NCI-H524 (cell line): ENCODE measurements at places on chromosomes 16 and 17.

DNA sequence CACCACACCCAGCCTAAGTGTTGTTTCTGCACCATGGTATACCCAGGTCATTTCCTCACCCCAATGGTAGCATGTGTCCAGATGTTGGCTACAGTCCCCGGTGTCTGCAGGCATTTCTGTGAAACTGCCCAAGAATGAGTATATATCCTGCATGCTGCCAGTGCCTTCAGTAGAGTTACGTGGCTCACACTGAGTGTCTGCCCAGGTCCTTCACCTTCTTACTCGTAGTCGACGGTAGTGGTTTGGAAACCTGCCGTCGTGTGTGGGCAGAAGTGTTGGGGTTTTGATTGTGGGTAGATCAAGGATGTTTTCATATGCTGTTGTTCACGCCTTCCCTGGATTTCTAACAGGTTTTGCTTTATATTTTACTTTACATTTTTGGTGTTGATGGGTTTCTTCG, 16.8 kb downstream of the TCF25 start:
- no peak for DNase-seq

- no peak for DNase-seq
Measured at GRCh38 chr17:68382582-68383085, 74.7 kb downstream of the WIPI1 start.

DNA sequence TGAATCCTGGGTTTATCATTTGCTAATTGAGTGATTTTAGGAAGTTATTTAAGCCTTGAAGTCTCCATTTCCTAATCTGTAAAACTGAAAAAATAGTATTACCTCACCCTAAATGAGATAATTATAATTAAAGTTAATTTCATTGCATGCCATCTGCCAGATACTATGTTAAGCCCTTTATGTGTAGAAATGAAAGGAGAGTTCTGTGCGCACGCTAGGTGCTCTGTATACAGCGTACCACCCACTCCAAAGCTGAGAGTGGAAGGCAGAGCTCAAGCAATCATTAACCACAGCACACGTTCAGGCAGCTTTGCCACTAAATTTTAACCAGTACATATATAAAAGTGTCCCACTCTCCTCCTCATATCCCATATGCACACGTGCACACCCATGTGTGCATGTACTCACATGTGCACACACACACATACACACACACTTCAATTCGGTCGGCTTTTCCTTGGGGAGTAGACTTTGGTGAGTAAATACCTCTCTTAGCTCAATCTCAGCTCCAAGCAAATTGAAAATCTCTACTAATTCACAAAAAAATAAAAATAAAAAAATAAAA, 204.8 kb downstream of the GRIN2A start:
- no peak for DNase-seq

GRCh38 chr17:17118399-17118798, 76.1 kb downstream of the MPRIP start:
- no peak for DNase-seq

- peak; percentile 93 for DNase-seq
Measured at GRCh38 chr17:42659079-42659931, at the start of gene TUBG2. TSS of gene TUBG2 (plus strand) at chr17:42659284. CDS start at chr17:42659504, 220 bp downstream.

- DNase-seq = no peak
Measured at GRCh38 chr17:1915889-1916288, 86.1 kb downstream of the RPA1 start.

- no peak for DNase-seq
Measured at GRCh38 chr17:36000732-36001109, 632 bp downstream of the CCL15 start.

- DNase-seq = no peak
Measured at GRCh38 chr16:1784977-1785845, 2.5 kb downstream of the NUBP2 start.

GRCh38 chr17:36742267-36743000, 141.1 kb downstream of the MRM1 start:
- DNase-seq = peak; percentile 15

- no peak for DNase-seq
Measured at GRCh38 chr16:31286421-31287032, 26.8 kb downstream of the ITGAM start.

GRCh38 chr16:7571366-7571765, 238.7 kb downstream of the RBFOX1 start:
- no peak for DNase-seq

DNA sequence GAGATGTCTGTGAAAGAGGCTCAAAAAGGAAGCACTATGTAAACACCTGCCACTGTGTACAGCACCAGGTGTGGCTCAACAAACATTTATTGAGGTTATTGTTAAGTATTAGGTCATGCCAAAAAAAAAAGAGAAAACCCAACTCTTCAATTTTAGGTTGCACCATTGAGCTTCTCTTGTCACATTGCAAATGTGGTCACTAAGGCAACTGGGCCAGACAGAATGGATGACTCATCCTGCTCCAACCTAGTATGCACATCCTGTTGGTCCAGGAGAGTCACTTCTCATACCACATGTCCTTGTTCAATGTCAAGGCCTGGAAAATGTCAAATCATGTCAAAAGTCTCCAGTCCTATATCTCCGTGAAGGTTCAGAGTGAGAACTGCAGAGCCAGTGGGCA, 25.0 kb downstream of the HOXB1 start:
- no peak for DNase-seq

GRCh38 chr16:88706965-88707826, 893 bp downstream of the CTU2 start:
- DNase-seq = peak; percentile 91

- DNase-seq = no peak
Measured at GRCh38 chr17:45108595-45109521, 23.5 kb downstream of the PLCD3 start.

- no peak for DNase-seq
Measured at GRCh38 chr17:48487221-48487620, 43.6 kb downstream of the HOXB1 start.

GRCh38 chr16:83843657-83844056, 35.9 kb downstream of the HSBP1 start:
- DNase-seq = no peak

DNA sequence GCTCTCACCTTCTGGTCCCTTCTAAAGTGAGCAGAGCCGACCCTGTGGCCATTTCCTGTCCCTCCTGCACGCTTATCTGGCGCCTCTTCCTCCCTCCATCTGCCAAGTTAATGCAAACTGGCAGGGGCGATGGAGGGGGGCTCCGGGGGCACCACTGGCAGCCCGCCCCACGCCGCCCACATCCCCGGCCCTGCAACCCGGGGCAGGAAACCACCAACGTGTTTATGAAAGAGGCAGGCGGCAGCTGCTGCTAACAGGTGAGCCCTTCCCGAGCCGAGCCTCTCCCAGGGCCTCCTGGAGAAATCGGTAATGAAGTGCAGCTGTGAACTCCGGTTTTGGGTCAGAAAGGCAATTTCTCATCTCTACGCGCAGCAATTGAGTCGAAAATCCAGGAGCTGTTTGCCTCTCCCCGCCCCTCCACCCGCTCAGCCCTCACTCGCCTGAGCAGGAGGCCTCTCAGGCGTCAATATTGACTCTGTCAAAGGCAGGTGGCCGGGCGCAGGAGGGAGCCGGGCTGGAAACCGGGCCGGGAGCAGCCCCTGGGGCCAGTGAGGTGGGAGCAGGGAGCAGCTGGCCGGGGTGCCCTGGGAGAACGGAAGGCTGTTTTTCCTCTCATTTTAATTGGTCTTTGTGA, 164.4 kb upstream of the GSE1 start:
- peak; percentile 94 for DNase-seq

GRCh38 chr16:87877942-87878507, 8.7 kb upstream of the SLC7A5 start:
- no peak for DNase-seq

DNA sequence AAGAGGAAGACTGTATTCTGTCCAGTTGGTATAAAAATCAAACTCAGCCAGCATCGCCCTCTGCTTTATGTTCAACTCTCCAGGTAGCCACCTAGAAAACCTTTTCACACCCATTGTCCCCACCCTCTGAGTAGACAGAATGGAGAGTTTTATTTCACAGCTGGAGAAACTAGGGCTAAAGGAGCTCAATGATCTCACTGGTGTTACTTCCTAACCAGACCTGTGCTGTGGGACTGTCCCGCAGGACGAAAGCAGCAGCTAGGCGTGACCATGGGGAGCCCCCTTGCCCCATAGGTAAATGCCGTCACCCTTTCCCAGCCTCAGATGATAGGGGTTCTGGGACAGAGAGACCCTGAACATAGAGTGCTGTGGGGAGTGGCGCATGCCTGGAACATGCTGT, 67.7 kb downstream of the CYLD start:
- no peak for DNase-seq

DNA sequence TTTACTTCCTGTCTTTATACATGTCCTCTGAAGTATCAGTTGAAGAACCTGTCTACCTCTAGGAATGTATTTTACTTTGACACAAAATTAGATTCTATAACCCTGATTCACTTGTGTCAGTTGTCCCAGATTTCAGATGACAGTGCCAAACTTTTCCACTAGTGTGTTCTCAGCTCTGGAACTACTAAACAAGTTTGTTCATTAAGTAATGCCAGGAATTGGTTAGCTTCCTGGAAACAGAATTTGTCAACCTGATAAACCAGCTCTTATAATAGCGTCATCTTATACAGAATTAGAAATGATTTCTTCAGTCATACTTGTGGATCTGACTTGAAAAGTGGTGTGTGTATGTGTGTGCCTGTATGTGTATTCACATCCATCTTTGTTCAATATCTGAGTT, 7.4 kb downstream of the MAP3K3 start:
- no peak for DNase-seq

GRCh38 chr16:50154420-50154950, 1.4 kb downstream of the TENT4B start:
- DNase-seq = peak; percentile 16

DNA sequence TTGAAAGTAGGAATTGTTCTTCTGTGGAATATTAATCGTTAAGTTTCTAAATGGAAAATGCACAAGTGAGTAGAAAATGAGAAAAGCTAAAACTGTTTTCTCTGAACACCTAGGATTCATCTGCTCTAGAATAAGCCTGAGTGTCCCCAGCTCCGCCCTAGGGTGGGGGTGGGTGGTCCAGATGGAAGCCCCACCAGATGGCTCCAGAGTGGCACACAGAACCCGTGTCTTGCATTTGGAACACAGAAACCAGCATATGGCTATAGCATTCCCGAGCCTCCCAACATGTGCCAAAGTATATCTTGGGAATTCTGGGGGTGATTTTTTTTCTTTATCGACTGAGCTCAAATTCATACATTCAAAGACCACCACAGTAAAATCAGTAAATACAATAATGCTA, 517.7 kb upstream of the PSMD7 start:
- DNase-seq = peak; percentile 79

GRCh38 chr16:75550211-75550662, 5.8 kb downstream of the TMEM231 start:
- DNase-seq = no peak

DNA sequence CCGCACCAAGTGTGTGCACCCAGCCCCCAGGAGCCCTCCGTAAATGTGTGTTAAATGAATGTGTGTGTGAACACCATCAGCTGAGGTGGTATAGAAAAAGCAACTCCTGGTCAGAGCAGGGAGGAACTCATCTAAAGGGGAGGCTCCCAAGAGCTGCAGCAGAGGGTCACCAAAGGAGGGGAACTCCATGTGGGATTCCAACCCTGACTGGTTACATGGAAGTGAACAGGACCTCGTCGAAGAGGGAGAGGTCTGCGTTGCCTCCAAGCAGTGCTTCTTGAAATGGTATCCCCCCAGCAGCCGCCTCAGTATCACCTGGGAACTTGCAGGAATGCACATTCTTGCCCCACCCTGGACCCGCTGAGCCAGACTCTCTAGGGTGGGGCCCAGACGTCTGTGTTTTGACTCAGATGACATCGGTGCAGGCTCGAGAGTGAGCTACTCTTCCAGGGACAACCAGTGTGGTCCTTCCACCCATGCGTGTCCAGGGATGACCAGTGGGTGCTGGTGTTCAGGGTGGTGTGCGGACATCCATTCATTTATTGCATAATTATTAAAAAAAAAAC, 30.8 kb downstream of the ADCY9 start:
- no peak for DNase-seq

DNA sequence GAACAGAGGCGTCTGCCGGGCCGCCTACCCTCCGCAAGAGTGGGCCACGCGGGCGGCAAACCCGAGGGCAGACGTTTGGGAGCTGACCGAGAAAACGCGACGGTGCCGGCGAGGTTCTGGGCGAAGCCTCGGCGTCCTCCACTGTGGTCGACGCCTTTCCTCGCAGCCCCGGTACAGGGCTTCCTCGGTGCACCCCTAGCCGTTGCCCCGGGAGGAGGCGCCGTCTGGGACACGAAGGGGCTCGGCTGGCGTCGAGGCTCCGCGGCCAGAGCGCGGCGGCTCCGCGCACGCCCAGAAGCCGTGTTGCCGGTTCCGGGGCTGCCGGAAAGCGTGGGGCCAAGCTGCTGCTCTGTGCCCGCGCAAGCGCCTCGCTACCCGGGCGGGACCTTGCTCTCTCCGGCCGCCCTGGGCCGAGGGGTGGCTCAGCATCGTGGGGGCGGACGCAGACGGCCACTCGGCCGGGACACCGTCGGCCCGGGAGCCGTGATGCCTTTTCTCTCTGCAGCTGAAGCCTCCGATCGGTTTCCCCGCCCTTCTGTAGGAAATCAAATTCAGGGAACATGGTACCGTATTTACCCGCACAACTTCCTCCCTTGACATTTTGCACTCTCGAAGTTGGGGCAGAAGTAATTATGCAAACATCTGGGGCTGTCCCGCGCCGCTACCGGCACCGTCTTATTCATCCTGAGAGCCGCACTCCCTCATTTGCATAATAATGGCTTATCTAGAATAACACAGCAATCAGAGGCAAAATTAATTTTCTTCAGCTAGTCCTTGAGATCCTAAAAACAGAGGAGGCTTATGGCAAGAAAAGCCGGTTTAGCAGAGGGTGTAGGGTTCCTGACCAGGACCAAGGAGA, 7.3 kb upstream of the CBX8 start:
- peak; percentile 74 for DNase-seq

DNA sequence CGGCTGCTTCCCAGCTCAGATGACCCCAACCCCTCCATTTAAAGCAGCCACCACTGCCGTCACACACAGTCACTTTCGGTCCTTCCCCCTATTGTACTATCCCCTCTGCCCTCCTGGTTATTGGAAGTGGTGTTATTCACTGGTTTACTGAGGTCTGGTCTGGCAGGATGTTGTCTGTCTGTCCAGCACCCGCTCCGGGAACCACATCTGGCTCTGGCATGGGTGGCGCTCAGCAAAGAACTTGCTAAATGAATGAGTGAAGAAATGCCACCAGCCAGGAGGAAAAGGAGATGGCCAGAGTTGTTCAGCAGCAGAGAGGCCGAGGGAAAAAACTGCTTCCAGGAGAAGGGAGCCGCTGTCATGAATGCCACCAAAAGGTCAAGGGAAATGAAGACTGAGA, 161.6 kb downstream of the GSG1L start:
- DNase-seq = no peak

- no peak for DNase-seq
Measured at GRCh38 chr17:28977659-28978355, 26.5 kb upstream of the PHF12 start.

- no peak for DNase-seq
Measured at GRCh38 chr17:17175917-17176316, 30.2 kb downstream of the PLD6 start.

DNA sequence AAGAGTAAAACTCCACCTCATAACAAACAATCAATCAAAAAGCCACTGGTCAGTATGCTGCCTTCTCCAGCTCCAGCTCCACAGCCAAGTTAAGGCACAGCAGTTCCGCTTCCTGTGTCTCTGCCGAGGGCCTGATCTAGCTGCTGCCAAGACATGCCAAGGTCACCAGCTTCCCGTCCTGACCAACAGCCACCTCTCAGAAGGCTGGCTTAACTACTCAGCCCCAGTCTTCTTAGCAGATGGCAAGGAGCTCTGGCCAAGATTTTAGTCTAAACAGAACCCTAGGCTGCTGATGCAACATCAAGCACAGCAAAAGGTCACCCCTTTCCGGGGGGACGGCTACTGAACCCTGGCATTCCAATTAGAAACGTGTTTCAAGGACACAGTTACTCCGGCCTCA, 17.7 kb upstream of the MNT start:
- DNase-seq = no peak
